ENCODE measurements at places on chromosomes 5 and 9. TPM values are rescaled to one million over a fixed set of nuclear protein-coding genes. Genes with fewer than 3 reads are reported as not detected.

The TMEM174 gene
- not detected for total RNA-seq

- peak; percentile 34 for DNase-seq
These were observed 128.3 kb downstream of the GPBP1 start for GRCh38 chr5:57302164-57302563.

The PCDHB10 gene
- total RNA-seq = 4.5 TPM

GRCh38 chr9:98515506-98516204 lies 193.1 kb downstream of the GABBR2 start:
- DNase-seq = peak; percentile 90

DNA sequence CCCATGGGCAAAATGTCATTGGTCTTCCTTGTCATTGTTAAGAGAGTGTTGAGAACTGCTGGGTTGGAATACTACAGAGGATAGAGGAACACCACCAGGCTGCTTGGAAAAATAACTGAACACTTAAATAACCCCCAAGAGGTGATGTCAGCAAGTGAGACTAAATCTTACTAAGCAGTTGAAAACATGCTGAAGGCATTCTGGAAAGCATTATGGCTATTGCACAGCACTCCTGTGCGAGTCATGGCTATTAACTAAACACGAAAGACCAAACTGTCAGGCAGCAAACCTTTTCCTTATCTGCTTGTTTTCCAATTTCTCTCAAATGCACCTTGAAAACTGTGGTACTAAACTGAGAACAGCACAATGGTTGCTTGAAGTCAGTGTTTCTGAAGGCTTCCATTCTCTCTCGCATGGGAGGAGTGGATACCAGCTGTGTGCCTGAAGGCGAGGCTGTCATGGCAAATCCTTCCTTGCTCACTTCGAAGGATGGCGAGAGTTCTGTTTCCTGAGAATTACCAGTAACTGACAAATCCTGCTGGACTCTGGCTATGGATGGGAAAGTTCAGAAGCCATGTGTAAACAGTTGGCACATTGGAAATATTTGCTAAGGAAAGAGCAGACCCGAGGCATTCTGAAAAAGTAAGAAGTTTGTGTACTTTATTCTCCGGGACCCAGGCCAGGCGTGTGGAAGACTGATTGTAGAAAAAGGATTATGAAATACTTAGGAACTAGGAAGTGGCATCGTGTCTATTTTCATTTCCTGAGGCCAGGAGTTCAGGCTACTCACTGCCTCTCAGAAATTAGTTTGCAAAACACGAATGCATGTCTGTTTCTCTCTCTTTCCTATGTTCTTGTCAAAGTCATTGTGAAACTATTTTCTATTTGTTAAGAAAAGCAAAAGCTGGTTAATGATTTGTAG lies 182.1 kb downstream of the DMRT2 start:
- DNase-seq = no peak

DNA sequence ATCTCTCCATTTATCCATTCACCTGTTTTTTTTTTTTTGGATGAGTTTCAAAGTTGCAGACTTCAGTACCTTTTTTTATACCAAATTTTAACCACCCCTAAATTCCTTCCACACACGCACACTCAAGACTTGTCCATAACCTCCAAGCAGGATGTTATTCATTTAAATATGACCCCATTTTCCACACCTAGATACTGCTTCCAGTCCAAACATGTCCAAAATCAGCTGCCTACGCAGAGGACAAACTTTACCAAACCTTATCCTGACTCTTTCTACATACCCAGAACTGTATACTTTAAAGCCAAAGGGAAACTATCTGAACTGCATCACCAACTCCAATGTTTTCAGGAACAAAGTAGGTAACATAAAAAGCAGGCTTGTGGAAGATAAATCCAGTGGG lies 36.0 kb upstream of the FYB1 start:
- DNase-seq = no peak

- no peak for DNase-seq
These were observed 33.7 kb upstream of the PRDM12 start for GRCh38 chr9:130630506-130631330.

DNA sequence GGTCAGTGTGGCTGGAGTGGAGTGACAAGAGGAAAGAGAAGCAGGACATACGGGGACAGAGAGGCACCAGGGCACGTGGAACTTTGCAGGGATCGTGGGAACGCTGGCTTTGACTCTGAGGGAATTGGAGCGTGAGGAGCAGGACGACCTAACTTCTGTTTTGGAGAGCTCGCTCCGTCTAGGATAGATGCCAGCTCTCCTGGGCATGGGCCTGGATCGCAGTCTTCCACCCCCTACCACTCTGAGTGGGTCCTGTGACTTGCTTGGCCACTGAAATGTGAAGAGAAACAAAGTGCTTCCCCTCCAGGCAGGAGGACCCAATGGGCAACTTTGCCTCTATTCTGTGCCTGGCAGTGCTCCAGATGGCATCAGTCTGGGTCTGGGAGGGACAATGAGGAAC lies 8.7 kb upstream of the SH3PXD2B start:
- DNase-seq = no peak

DNA sequence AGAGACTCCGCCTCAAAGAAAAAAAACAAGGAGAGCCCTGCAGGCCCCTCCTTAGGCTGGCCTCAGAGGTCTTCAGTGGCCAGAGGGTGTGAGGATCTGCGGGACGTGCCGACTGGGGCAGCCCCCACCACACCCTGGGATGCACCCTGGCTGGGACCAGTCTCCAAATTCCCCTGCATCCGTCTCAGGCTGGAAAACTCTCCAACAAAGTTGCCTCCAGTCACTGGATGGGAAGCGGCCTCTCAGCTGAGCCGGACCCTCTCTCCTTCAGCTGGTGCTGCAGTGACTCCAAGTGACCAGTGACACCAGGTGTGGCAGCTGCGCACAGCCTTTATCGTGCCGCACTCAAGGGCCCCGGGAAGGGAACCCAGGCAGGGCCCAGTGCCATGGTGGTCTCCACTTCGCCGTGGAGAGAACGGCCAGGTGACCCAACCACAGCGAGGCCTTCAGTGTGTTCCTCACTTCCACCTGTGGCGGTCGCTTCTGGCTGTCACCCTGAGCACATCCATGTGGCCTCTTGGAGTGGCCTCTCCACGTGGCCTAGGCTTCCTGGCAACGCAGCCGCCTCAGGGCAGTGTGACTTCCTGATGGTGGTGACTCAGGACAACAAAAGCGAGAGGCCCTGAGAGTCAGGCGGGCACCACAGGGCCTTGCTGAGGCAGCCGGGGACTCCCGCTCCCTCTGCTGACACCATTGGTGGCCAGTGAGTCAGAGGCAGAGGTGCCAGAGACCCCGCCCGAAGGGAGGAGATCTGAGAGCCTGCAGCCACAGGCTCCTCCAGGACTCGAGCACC lies 19.3 kb upstream of the CAMSAP1 start:
- no peak for DNase-seq

- no peak for DNase-seq
These were observed 104.7 kb upstream of the ISL1 start for GRCh38 chr5:51278539-51278938.

DNA sequence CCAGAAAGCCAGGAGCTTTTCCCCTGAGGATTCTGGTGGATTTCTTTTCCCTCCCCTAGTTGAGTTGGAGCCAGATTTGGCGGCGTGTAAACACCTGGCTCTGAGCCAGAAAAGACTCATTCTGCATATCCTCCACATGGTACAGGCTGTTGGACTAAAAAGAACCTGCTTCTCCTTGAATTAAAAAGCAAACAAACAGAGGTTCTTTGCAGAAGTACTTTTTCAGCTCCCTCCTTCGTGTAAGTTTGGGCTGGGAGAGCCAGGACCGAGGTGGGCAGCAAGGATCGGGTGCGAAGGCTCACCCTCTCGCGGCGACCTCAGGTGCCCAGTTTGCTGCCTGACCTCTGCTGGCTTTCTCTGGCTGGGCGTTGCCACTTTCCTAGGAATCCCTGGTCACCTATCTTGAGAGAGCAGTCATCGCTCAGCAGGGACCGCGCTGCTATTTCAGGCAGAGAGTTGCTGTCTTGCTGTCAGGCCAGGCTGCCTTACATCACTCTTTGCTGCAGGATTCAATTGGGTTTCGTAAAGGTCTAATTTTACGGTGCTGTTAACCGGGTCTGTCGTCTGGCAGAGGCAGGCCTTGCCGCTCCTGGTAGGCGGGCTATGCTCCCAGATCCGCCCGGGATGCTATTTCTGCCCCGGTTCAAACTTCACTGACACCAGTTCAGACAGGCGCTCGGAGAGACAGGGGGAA lies 3.2 kb downstream of the PAPPA start:
- no peak for DNase-seq

GRCh38 chr5:135608761-135609443 lies 30.1 kb upstream of the CXCL14 start:
- peak; percentile 79 for DNase-seq

The OTULINL gene
- total RNA-seq = 5.8 TPM

DNA sequence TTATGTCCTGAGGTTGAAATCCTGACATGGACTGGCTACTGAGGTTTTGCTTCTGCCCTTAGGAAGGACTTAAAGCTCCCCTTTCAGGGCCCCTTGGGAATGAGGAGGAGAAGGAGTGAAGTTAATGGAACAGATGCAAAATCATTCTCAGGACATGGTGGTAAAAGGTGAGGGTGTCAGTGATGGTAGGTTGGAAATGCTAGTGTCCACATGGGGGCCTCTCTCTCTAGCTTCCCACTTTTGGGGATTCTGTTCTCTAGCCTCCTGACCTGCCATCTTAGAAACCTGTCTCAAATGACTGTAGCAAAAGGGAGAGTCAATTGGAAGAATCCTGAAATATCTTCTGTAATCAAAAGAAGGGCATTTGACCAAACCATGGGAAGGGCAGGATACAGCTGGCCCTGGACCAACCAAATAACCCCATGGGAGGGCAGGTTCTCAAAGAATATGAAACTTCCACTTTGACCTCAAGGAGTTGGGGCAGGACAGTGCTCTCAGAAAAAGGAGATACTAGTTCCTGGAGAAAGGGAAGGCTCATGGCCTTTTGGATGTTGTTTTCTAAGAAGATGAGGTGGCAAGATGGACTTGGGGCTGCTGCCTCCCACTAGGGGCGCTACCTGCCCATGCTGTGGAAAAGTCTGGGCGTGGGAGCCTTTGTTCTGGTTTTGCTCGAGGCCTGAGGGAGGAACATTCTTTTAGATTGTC lies 21.2 kb upstream of the MLANA start:
- no peak for DNase-seq

GRCh38 chr9:82147798-82148425 lies 159.3 kb downstream of the SPATA31D1 start:
- no peak for DNase-seq

DNA sequence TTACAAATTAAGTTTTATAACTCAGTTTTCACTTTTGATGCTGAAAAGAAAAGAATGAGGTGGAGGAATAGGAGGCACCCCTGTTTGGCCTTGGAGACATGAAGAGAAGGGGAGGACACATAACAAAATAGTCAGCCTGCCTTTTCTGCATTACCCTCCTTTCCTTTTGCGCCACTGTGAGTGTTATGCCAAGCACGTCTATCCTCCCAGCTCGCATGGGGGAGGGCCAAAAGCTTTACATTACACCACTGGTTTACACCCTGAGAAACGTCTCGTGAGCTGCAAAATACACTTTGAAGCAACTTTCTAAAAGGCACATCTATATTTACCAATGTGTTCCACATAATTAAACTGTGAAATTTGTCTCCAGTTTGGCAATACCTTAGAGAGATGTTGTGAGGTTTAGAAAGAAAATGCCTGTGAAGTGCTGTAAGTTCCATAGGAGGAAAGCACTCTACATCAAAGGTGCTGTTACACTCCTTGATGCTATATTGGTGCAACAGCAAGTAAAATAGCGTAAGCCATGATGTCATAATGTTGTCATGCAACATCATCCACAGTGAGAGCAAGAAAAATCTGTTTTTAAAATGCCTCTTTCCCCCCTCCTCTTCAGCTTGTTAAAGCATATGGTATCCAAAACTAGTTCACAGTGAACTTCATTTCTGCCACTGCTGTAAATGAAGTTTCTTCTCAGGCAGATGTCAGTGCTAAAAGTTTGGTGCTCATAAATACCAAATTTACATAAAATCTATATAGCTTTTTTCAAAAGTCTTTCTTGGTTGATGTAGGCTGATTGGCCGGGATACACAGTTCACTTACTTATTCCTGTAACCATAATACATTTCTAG lies 50.3 kb downstream of the CETN3 start:
- no peak for DNase-seq

- no peak for DNase-seq
These were observed 311.5 kb downstream of the EFNA5 start for GRCh38 chr5:107359033-107359915.

GRCh38 chr9:13900449-13900848 lies 413.5 kb downstream of the NFIB start:
- DNase-seq = no peak

The UIMC1 gene
- 51.1 TPM for total RNA-seq

The MCIDAS gene
- not detected for total RNA-seq

The PCDHA10 gene
- 1.2 TPM for total RNA-seq

GRCh38 chr5:34833976-34834793 lies 4.8 kb upstream of the TTC23L start:
- no peak for DNase-seq

- peak; percentile 80 for DNase-seq
These were observed 94.2 kb downstream of the BARX1 start for GRCh38 chr9:93860694-93861658.

GRCh38 chr9:20948703-20949102 lies 82.7 kb downstream of the HACD4 start:
- DNase-seq = no peak

DNA sequence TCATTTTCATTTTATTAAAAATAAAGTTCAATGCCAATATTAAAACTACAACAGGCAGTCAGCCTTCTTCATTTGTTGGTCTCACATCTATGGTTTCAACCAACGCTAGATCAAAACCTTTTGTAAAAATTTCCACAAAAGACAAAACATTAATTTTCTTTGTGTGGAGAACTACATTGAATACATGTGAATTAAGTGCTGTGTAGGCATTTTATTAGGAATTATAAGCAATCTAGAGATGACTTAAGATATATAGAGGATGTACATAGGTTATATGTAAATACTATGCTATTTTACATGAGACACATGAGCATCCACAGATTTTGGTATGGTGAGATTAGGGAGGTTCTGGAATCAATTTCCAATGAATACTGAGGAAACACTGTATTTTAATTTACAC lies 94.2 kb downstream of the CYLC2 start:
- DNase-seq = no peak

The GEMIN5 gene
- 14.1 TPM for total RNA-seq

The ADAMTSL2 gene
- 6.6 TPM for total RNA-seq

DNA sequence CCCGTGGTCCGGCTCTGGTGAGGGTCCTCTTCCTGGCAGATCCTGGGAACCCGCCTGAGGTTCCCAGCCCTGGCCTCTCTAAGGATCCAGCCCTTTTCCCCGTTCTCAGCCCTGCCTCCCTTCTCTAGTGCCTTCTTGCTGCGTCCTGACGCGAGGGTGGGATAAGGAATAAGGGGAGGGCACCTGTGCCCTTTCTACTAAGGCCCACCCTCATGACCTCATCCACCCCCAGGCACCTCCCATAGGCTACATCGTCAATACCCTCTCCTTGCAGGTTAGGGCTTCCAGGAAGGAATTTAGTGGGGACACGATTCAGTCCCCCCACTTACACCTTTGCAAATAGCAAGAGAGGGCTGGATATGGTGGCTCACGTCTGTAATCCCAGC lies 10.7 kb upstream of the DIPK1B start:
- DNase-seq = no peak

DNA sequence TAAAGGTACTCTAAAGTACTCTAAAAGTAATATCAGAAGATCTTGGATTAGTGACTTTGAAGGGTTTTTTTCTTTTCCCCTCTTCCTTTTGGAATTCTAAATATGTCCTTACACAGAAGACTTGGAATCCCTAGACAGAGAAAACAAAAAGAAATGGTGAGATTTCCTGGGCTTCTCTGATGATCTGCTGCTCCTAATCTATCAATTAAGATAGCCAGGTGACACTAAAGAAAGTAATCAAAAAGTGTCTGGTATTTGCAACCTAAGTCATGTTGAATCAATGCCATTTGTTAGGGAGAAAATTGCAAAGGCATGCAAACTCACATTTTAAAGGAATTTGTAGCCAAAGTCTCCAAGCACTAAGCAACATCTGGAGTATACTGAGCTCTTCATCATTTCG lies 29.5 kb upstream of the MYO10 start:
- no peak for DNase-seq

The PDCD1LG2 gene
- total RNA-seq = 2.5 TPM

Measured in esophagus muscularis mucosa (tissue), 4 donors.